Sigmoid colon (tissue), 7 donors: ENCODE measurements at places on chromosomes 5 and 9. TPM values are rescaled to one million over a fixed set of nuclear protein-coding genes. Genes with fewer than 3 reads are reported as not detected.

DNA sequence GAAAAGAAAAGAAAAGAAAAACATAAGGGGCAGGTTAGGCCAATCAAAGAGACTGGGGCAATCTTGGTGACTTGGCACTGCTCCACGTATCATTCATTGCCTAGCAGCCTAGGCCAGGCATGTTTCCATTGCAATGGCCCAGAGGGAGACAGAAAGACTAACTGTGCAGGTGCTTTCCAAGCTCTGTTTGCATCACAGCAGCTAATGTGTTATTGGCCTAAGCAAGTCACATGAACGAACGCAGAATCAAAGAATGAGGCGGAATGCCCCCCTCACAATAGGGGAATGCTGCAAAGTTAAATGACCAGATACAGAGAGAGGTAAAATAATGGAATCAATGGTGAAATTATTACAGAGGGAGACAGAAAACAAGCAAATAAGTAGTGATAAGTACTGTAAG, 11.1 kb upstream of the VPS13A start:
- no peak for DNase-seq

DNA sequence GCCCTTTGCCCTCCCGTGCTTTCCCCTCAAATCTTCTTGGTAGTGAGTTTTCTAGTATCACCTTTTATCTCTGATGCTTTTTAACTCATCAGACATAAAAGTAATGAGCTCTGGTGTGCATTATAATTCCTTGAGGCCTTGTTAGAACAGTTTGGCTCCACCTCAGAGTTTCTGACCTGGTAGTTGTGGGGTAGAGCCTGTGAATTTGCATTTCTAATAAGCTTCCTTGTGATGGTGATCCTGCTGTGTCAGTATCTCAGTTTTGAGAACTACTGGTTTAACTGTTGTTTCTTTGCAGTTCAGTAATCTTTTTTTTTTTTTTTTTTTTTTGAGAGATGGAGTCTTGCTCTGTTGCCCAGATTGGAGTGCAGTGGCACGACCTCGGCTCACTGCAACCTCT, 31.1 kb downstream of the UBE2D2 start:
- no peak for DNase-seq

GRCh38 chr9:127578952-127579853, 32.9 kb upstream of the STXBP1 start:
- peak; percentile 95 for DNase-seq

GRCh38 chr5:80071510-80072021, 36.4 kb downstream of the THBS4 start:
- no peak for DNase-seq

- DNase-seq: no peak
Observed at GRCh38 chr5:174606646-174607045, 117.7 kb upstream of the MSX2 start.

GRCh38 chr5:40306869-40307487, 372.7 kb upstream of the PTGER4 start:
- DNase-seq: no peak

- no peak for DNase-seq
Observed at GRCh38 chr5:44189255-44189654, 200.0 kb downstream of the FGF10 start.

- no peak for DNase-seq
Observed at GRCh38 chr9:97459326-97459725, 42.1 kb upstream of the TMOD1 start.

DNA sequence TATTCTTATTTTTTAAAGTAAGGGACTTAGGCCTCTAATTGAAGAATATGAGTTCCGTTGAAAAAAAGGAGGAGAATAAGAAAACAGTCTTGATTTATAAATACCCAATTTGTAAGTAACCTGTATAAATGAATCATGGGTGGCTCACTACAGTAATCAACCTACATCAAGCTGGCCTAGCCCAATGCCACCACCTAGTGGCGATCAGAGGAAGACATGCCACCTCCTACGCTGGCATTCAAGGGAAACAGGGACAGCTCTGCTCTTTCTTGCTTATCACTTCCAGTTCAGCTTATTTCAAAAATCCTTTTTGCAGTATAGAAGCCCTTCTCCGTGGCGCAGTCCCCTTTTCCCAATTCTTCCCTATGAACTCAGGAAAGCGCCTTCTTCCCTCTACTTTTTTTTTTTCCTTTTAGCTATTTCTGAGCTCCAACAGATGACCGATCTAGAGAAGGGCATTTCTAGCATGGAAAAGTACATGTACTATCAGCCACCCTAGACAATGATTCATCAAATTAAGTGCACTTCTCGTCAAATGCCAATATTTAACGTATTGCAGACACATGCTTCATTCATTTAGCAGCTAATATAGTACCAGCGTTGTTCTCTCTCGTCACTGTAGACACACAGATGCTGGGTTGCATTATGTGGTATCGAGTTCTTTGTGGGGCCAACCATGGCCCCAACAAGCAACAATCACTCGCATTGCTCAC, 28.3 kb downstream of the PTPN3 start:
- DNase-seq: peak; percentile 81

DNA sequence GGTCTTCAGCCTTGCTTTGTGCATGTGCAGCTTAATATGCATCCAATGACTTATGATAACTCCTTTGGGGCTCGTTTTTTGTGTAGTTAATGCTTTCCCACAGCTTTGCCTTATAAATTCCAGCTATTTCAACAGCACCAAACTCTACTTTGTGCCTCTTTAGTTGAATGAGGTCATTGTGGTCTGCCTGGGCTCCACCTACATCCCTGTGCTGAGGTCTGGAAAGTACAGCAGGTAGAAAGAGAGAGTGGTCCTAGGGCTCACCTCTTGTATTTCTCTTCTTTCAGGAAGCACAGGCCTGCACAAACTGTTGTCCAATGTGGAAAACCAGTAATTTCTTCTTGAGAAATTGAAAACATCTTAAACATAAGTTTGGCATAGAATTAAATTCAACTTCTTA, 167.2 kb downstream of the XRCC4 start:
- no peak for DNase-seq

DNA sequence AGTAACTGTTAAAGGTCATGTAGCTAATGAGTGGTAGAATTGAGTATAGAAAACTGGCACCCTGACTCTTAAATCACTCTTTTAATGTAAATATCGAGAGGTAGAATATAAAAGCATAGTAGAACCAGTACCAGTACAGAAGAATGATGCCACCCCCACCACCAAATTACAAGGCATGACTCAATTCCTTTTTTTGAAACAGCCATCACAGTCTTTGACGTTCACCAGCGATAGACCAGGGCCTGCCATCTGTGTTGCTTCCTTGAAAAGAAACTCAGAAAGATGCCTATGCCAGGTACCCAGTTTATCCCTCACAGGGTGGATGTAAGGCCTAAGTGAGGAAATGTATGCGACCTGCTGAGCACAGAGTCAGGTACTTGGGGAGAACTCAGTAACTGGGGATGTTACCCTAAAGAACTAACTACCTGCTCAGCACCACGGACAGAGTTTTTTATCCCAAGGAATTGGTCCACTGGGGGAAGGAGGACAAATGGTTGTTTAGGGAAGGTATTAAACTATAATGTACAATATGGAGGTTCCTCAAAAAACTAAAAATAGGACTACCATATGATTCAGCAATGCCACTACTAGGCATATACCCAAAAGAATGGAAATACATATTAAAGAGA, 116.5 kb downstream of the BRINP1 start:
- DNase-seq: no peak

GRCh38 chr9:17521100-17521855, 57.6 kb upstream of the SH3GL2 start:
- no peak for DNase-seq

DNA sequence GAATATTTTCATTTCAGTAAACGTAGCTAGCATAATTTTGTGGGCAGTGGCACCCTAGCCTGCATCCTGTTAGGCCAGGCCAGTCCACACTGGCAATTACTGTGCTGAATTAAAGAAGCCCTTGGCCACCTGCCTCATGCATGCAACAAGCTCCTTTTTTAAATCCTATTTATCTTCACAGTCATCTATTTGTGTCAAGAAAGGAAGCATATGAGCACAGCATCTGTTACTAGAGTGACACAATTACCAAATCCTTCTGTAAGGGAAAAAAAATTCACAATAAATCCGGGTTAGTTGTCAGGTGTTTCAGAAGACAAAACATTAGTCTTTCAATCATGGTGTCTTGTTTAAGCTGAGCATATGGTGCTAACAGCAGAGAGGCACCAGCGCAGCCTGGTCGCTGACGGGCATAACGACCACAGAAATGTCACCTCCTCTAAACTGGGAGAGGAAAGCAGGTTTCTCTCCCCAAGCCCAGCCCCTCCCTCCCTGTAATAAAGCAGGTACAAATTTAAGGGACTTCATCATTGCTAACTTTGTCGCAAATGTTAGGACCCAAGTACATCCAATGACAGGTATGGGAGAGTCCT, 520.6 kb downstream of the CTNND2 start:
- no peak for DNase-seq

GRCh38 chr5:10393491-10393890, 40.0 kb downstream of the MARCHF6 start:
- no peak for DNase-seq

DNA sequence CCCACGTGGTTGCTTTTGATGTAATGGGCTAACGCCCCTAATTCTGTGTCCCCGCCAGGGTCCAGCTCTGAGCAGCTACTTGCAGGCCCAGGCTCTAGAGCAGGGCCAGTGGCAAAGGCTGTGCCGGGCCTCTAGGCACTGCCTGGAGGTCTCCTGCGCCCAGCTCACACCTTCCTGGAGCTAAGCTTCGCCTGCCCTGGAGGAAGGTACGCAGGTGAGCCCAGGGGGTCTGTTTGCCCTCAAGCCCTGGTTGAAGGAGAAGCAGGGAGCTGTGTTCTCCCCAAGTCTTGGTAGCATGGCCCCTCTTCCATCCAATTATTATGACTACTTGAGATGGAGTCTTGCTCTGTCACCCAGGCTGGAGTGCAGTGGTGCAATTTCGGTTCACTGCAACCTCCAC, 5.2 kb upstream of the LMX1B start:
- DNase-seq: peak; percentile 18

DNA sequence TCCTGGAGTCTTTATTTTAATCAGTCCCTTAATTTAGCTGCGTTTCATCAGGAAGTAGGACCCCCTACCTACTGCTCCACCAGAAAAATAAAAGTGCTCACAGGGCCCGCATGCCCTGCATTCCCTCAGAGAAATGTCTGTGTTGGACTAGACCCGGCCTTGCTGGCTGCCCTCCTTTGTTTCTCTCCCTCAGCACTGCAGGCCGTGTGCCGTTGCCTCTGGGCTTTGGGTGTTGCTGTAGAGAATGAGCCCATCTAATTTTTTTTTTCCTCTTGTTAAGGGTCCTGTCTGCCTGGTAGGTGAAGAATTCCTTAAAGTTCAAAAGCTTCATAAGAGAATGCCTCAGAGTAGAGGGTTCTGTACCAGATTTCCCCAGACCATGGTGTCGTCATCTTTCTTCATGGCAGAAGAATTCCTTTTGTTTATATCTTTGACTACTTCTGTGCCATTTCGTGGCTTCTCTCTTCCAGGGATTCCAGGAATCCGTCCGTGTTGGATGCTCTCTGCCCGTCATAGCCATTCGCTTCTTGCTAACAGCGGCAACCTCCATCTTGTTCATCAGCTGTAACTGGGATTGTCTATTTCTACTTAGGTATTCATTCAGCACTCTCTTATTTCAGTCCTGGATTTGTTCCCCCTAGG, 49.8 kb upstream of the ANGPTL2 start:
- peak; percentile 33 for DNase-seq

DNA sequence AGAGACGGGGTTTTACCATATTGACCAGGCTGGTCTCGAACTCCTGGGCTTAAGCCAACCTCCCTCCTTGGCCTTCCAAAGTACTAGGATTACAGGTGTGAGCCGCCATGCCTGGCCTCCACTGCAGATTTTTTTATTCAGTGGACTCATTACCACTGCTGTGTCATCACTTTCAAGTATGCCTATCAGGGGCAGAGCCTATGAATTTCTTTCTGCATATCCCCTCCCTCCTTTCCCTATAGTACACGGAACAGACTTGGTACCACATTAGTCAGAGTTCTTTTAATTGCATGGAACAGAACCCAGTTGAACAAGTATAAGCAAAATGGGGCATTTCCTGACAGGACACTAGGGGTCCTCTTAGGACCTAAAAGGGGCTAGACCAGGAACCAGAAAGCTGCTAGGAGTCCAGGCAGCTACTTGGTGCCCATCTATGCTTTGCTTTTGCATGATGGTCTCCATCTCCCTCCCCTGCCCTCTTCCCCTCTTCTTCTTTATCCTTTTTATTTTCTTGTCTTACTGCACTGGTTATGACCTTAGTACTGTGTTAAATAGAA, 5.8 kb downstream of the BSPRY start:
- no peak for DNase-seq

- DNase-seq: no peak
Observed at GRCh38 chr5:154971501-154971900, 30.6 kb downstream of the MRPL22 start.

DNA sequence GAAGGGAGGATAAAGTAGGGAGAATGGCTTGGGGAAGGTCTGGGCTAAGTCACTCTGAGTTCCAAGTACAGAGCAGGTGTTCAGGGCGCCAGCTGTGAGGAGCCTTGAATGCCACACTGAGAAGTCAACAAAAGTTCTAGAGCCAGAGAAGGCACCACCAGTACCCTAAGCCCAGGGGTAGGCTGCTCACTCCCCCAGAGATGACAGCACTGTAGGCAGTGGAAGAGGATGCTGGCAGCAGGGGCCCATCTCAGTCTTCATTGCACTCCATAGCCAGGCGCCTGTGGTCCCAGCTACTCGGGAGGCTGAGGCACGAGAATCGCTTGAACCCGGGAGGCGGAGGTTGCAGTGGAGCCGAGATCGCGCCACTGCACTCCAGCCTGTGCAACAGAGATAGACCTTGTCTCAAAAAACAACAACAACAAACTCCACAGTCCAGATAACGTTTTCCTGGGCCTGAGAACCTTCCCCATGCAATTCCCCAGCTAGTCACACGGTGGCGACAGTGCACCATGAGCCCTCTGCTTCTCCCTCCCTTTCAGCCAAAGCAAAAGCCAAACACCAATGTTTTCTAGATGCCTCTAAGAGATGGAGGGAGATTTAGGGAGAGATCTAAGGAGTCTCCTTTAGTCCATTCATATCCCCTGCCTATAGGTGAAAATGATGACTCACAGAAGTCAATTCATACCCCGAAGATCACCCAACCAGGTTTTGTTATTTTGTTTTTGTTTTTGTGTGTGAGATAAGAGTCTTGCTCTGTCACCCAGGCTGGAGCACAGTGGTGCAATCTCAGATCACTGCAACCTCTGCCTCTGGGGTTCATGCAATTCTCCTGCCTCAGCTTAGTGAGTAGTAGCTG, 19.8 kb upstream of the NSD1 start:
- DNase-seq: peak; percentile 86

DNA sequence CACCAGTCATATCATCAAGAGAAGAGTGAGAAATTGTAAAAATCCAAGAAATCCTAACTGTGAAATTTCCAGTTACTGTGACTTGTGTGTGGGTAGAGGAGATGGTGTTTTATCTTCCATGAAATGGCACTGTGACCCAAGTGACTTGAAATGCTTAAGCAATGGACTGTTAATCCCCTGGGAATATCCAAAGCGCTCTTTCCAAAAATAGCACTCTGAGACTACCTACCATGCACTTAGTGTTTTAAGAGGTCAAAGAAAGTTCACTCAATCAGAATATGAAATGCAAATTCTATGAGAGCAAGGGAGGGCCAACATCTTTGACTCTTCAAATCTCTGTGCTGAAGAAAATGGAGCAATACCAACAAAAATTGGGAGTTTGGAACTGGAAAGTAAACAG, 244.0 kb downstream of the GABRB2 start:
- no peak for DNase-seq

- DNase-seq: no peak
Observed at GRCh38 chr5:150304481-150305081, 1.9 kb upstream of the ARSI start.

TRIP13 gene
- not detected for total RNA-seq

KIAA0825 gene
- 3.8 TPM for total RNA-seq

PHF24 gene
- 1.1 TPM for total RNA-seq

EQTN gene
- total RNA-seq: 0.71 TPM

FER gene
- total RNA-seq: 36.7 TPM

EIF4EBP3 gene
- total RNA-seq: 16.8 TPM

OBP2B gene
- not detected for total RNA-seq

GABRG2 gene
- total RNA-seq: 3.2 TPM
